NCI-H2171 treated with DMSO at 0.1 percent for 48 hours (cell line): ENCODE measurements at places on chromosomes 2 and 18.

- no peak for DNase-seq
Measured at GRCh38 chr2:181304011-181304844, 153.0 kb upstream of the ITGA4 start.

- DNase-seq, result no peak
Measured at GRCh38 chr2:41990688-41991087, 57.1 kb upstream of the PKDCC start.

GRCh38 chr2:153871231-153872221 is at the start of gene GALNT13:
Gene GALNT13 (plus strand): TSS chr2:153871922.
- DNase-seq, result peak; percentile 94

GRCh38 chr2:88844960-88845359 is 153.5 kb downstream of the RPIA start:
- DNase-seq, result no peak

DNA sequence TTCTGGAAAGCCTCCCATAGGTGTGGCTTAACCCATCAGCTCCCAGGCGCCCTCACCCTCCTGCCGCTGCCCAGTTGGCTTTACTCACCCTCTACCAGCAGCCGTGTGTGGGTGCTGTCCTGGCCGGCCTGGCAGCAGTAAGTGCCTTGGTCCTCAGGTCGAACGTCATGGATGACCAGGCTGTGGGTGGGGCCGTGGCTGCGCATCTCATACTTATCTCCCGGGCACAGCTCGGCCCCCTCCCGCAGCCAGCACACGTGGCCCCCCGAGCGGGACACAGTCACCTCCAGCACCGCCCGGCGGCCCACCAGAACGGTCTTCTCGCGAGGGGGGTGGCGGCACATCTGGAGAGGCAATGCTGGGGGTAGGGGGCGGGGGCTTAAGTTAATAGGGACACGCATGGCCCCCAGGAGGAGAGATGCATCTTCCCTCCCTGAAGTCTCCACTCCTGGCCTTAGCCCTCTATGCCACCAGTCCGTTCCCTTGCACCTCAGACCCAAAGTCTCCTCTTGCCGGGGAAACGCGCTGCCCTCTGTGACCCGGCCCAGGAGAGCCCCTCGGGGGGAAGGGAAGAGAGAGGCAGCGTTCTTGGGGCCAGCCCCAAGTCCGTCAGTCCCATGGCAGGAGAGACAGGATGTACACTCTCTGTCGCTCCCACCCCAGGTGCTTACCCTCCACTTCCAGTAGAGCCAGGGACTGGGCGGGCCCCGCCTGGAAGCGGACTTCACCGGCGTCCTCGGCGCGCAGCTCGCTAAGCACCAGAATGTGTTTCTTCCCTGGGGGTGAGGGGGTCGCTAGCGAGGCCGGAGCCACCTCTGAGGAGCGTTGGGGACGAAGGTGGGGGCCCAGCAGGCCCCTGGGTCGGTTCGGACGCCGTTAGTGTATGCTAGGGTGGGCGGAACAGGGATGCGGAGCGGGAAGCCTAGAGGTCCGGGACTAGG is 7.9 kb downstream of the TMEM198 start:
- DNase-seq, result no peak

- no peak for DNase-seq
Measured at GRCh38 chr2:38405917-38406596, 29.0 kb upstream of the ATL2 start.

GRCh38 chr2:174023591-174024523 is 58.7 kb upstream of the SP3 start:
- DNase-seq, result peak; percentile 82

GRCh38 chr2:119255760-119256581 is 32.3 kb downstream of the STEAP3 start:
- DNase-seq, result no peak

DNA sequence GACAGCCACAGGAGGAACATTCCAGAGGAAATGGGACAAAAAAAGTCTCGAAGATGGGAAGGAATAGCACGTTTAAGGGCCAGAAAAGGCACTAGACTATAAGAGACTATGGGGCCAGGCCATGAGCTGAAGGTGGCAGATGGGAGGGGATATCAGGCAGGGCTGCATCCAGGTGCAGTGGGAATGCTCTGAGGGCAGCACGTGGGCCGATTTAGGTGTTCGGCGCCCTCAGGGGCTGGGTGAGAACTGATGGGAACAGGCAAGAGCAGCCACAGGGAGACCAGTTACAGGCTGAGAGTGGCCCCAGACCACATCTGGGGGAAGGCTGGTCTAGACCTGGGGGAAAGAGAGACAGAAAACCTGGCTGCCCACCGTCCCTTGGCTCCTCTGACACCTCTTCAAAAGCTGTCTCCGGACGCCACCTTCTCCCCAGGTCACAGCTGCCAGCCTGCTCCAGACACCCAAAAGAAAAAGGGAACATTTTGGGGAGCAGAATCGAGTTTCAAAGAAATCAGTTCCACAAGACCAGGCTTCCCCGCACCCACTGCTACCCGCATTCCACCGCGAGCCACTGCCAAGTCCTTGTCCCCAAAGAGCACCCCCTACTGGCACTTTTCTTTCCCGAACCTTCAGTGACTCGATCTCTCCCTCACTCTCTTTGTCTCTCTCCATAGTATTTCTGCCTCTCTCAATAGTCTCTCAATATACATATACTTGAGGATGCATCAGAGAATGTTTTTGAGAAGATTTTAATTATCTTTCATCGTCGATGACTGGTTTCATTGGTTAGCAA is 190.1 kb upstream of the AGAP1 start:
- DNase-seq, result no peak

- peak; percentile 29 for DNase-seq
Measured at GRCh38 chr2:14941151-14941631, 308.7 kb downstream of the LRATD1 start.

DNA sequence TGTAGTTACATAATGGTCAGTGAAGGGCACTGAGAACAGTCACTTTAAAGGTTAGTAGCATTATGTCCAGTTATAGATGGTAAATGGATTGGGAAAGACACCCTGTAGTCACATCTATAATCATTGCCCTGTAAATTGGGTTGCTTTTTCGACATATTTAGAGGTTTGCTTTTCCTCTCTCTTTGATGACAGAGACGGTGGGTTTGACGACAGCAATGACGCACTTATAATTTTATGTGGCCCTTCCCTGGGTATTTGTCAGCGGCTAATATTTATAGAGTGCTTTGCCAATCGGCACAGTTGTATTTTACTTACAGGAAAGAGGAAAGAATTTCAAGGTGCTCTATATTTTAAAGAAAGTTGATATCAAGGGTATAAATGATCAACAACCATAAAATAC is 2.8 kb downstream of the CPS1 start:
- no peak for DNase-seq

DNA sequence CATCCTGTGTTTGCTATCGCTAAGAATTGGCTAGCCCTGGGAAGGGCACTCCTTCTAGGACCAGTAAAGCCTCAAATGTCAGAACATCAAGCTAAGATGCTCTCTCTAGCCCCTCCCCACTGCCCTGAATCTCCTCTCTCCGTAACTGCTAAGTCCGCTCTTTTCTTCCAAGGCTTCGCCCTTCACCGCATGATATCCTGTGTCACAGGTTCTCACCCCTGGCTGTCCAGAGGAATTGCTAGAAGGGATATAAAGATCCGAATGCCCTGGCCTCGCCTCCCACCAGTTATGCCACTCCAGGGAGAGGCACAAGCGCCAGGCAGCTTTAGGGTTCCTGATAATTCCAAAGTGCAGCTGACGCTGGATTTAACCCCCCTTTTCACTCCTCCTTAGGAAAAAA is 17.1 kb upstream of the GPR45 start:
- no peak for DNase-seq

- DNase-seq, result no peak
Measured at GRCh38 chr2:167186465-167186864, 298.2 kb downstream of the XIRP2 start.

DNA sequence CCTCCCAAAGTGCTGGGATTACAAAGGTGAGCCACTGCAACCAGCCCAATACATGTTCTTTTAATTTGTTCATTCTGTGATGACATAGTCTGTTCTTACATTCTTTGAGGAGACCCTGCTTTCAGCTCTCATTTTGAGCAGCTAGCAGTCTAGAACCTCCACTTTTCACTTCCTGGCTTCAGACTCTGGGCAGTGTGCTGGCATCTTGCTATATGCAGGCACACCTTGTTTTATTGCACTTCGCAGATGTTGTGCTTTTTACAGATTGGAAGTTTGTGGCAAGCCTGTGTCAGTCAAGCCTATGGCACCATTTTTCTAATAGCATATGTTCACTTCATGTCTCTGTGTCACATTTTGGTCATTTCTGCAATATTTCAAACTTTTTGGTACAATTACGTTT is 72.4 kb downstream of the PRKCE start:
- no peak for DNase-seq

DNA sequence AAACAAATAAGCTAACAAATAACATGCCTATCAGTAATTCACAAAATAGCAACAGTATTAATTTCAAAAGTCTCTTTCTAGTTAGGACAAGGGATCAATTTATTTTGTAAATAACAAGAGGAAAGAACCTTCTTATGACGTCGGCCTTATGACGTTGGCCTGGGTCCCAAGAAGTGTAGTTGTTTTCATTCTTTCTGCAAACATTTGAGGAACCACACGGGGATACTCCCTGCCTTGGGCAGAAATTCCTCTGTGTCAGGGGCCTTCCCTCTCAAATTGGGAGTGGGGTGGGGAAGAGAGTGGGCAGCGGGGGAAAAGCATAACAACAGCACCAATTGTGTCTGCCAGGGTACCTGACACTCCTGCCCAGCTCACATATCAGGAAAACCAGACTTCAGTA is 1.3 kb downstream of the CCDC68 start:
- DNase-seq, result no peak

DNA sequence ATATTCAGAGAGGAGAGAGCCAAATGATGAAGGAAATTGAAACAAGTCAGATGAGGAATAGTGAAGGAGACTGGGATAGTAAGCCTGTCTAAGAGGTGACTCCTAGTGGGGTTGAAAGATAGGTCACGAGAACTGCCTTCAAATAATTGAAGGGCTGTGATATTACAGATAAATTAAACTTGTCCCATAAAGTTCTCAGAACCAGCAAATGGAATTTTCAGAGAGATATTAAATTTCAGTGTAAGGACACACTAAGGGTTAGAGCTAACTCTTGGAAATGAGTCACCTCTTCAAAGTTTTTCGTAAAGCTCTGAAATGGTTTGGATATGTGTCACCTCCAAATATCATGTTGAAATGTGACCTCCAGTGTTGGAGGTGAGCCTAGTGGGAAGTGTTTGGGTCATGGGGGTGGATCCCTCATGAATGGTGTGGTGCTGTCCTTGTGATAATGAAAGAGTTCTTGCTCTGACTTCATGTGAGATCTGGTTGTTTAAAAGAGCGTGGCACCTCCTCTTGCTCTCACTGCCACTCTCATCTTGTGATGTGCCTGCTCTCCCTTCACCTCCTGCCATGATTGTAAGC is 87.3 kb downstream of the BABAM2 start:
- DNase-seq, result no peak

DNA sequence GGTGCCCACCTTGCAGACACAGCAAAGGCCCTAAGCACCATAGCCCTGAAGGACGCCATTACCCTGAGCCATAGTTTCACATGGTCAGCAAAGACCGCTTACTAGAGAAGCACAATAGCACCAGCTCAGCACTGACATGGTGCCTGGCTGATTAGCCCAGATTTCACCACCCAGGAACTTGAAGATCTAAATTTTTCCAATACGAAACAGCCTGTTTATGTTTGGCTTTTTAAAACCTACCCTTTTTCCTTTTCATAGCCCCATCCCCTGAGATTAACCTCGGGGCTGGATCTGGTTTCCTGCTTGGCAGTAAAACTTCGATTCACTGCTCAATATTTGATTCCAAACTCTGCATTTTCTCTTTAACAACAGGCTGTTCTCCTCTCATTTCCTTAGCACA is 158.5 kb upstream of the PID1 start:
- DNase-seq, result no peak

DNA sequence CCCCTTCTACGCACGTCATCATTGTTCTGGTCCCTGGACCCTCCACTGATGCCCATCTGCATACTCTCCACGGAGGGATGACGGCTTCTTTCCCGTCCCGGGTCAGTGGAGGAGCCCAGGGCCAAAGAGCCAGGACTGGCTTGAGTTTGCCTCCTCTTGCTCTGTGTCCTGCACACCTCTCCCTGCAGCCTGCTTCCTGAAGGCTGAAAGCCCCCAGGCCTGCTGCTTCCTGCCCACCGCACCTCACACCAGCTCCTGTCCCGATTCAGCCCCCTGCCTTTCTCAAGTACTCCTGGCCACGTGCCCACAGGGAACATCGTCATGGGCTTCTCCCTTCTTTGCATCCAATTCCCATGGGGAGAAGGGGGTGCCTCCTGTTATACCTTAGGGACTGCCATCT is 7.1 kb downstream of the ADCY3 start:
- peak; percentile 62 for DNase-seq

DNA sequence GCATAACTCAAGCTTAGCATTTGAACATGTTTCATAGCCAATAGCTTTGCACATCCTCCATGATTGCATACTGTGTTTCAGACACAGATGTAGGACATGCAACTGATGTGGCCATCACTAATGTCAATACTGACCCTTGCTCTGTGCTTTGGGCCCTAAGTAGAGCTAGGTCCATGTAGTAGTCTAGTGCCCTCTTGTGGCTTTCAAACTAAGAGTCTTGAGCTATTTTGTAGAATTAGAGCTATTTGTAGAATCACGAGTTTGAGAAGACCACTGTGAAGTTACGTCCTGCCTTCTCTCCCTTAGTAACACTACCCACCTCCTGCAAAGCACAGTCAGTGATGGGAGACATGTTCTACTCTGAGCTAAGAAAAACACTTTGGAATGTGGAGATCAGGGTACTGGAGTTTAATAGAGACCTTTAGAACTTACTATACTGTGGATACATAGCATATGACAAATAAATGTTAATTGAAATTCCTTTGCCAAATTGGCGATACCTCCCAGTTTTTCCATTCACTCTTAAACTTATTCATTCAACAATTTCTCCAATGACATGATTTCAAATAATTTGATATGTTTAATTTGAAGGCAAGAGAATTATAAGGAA is 306.5 kb upstream of the TNP1 start:
- DNase-seq, result peak; percentile 26

GRCh38 chr18:42564761-42565160 is 550.7 kb downstream of the RIT2 start:
- DNase-seq, result no peak

- no peak for DNase-seq
Measured at GRCh38 chr2:198702796-198703195, 754.9 kb downstream of the SATB2 start.

DNA sequence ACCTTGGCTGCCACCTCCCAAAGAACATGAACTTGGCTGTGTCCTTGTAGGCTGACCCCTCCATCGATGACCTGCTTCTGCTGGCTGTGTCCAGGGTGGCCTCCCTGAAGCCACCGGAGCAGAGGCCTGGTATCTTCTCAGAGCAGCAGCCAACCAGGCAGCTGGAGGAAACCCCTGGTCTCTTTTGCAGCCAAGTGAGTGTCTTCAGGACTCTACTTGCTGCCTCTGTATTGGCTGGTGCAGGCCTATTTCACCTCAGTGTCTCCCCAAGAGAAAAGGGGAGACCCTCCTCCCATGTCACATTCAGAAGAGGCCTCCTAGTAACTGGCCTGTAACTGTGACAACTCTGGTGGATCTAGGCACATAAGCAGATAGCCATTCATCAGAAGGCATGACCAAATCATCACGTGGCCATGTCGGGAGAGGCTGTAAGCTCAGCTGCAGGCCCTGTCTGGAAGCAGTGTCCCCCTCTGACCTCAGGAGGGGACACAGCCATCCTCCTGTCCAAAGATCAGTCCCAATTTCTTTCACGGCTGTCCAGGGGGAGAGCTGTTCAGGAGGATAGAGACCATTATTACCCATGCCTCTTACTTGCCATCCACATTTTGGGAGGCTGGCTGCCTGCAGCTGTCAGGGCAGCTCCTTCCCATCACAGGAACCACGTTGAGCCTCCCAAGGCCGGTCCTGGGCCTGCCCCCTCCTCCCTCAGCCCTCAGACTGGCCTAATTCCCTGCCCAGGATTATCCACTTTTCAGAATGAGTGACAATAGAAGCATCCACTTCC is 20.9 kb upstream of the ROCK2 start:
- no peak for DNase-seq
